Epithelial cell of prostate (primary cell): ENCODE measurements at places on chromosomes 13 and 19.
A peak's percentile ranks its signal among the peaks of the same experiment; 100 is the strongest.

- no peak for DNase-seq
Observed at GRCh38 chr19:19704836-19705235, 28.1 kb downstream of the ZNF14 start.

DNA sequence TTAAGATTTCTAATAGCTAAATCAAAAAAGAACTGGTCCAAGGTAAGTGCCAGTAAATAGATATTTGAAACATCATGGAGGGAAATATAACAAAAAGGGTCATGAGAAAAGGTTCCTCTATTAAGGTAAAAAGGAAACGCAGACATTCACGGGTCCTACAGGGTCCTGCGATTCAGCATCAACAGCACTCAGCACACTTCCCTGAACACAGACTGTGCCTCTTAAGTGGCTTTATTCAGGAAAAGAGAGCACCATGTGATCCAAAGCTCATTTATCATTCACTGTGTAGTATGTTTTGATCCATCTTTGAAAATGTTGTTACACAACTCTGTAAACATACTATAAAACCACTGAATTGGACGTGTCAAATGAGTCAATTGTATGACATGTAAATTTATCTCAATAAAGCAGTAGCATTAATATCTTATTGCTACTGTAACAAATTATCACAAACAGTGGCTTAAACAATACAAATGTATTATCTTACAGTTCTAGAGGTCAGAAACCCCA, 33.7 kb downstream of the CRYL1 start:
- no peak for DNase-seq

- DNase-seq: no peak
Observed at GRCh38 chr13:32645854-32646253, 59.6 kb downstream of the PDS5B start.

DNA sequence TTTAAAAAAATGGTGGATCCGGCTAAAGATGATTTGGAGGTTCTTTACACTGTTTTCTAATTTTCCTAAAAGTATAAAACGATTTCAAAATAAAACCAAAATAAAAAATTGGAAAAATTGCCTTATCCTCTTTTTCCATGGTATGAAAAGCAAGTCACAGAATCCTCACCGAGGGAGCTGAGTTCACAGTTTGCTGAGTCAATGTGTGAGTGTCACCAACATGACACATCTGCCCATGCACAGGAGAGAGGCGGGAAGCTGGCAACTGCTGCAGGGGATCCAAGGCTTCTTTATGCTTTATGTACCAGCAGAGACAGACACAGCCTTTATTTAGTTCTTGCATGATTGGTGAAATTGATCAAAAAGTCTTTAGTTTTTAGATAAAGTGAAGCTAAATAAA, 157.8 kb downstream of the TNFSF13B start:
- DNase-seq: no peak

GRCh38 chr13:77878190-77878589, 40.4 kb downstream of the EDNRB start:
- DNase-seq: no peak

GRCh38 chr19:21851596-21852345, 15.8 kb upstream of the ZNF43 start:
- DNase-seq: peak; percentile 78

DNA sequence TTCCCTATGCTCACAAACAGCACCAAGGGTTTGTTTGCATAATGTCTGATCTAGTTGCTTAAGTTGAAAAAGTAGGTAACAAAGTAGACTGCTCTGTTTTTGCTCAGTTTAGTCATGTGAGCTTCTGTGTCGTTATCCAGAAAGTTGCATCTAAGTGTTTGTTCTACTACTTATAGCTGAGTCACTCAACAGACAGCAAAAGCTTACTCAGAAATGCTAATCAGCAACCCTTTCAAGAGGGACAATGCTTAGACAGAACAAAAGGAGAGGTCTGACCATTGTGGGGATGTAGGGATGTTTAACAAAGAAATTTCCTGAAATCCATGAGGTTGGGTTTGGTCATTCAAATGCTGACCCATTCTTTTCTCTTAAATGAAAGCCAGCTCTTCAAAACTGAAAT, 106.4 kb downstream of the ATP8A2 start:
- peak; percentile 18 for DNase-seq

DNA sequence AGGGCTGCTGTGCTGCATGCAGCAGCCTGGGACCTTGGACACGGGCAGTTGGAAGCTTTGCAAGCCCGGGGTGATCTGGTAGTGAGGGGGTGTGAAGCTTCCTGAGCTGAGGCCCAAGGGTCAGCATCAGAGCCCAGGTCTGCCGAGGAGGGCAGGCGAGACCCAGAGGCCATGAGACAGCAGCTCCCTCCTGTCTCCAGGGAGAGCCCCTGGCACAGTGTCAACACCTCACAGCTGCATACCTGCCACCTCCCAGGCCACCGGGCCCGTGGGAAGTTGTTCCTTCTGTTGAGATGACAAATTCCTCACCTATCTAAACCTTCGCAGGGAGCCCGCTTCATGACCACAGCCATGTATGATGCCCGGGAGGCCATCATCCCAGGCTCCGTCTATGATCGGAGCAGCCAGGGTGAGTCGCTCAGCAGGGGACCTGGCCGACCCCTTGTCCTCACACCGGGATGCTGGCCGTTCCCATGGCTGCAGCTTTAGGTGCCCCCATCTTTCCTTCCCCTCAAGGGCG, 32.1 kb downstream of the CERS1 start:
- DNase-seq: no peak

- DNase-seq: peak; percentile 90
Observed at GRCh38 chr13:113836768-113837559, 26.9 kb downstream of the GAS6 start.

DNA sequence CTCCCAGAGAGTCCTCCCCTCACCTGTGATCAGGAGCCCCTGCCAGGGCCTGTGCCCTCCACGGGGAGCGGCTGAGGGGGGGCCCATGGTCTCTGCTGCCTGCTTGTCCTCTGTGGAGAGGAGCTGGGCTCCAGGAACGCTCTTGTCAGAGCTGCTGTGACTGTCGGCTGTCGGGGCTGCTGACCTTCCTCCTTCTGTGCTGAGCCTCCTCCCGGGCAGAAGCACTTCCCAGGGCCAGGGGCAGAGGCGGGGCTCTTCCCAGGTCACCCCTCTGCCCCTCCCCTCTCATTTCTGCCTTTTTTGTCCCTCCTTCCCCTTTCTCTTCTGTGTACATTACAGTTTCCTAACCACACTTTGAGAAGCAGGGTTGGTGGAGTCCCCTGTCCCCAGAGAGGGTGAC, at the start of gene CEACAM4:
Gene CEACAM4, minus strand, starts transcription at position 198 of the 400 bp plus-strand sequence. Its CDS starts 111 bp downstream, at position 87.
- no peak for DNase-seq

GRCh38 chr19:20453425-20453935, 112.1 kb downstream of the ZNF737 start:
- DNase-seq: no peak

GRCh38 chr13:35882722-35883497, 248.3 kb downstream of the DCLK1 start:
- no peak for DNase-seq

DNA sequence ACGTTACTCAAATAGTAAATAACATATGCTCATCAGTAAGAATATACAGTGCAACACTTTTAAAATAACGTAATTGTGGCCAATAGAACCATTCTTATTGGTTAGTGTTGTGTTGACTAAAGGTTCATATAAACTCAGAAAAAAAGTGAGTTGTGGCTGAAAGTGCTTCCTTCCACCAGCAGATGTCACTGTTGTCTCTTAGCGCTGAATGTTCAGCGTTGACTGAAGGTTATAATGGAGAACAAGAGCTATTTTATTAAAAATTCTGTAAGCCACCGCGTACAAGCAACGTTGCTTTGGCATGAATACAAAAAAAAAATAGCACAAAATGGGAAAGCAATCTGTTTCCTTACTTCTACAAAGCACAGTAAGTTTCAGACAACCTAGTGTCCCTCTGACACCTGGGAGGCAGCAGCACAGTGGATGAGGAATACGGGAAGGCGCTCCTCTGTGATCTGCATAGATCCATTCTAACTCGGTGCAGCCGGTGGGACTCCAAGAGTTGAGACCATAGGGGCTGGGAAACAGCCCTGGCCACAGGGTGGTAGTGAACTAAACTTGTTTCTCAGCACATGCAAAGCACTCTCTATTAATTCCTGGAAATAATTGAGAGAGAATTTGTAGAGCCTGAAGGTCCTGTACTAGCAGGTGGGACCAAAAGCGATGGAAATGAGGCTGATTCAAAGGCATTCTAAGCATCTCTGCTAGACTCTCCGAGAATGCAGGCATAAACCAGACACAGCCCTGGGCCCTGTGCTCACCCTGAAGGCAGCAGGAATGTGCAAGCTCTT, 23.9 kb upstream of the OXGR1 start:
- no peak for DNase-seq

- DNase-seq: no peak
Observed at GRCh38 chr13:110341445-110342244, 34.6 kb downstream of the COL4A2 start.

- DNase-seq: no peak
Observed at GRCh38 chr13:35700671-35701070, 224.2 kb upstream of the MAB21L1 start.
